ENCODE measurements at places on chromosomes 5 and 9.
A peak's percentile ranks its signal among the peaks of the same experiment; 100 is the strongest.

- peak; percentile 27 for DNase-seq
These were observed 932 bp downstream of the SLC12A2 start for GRCh38 chr5:128084228-128085167.

DNA sequence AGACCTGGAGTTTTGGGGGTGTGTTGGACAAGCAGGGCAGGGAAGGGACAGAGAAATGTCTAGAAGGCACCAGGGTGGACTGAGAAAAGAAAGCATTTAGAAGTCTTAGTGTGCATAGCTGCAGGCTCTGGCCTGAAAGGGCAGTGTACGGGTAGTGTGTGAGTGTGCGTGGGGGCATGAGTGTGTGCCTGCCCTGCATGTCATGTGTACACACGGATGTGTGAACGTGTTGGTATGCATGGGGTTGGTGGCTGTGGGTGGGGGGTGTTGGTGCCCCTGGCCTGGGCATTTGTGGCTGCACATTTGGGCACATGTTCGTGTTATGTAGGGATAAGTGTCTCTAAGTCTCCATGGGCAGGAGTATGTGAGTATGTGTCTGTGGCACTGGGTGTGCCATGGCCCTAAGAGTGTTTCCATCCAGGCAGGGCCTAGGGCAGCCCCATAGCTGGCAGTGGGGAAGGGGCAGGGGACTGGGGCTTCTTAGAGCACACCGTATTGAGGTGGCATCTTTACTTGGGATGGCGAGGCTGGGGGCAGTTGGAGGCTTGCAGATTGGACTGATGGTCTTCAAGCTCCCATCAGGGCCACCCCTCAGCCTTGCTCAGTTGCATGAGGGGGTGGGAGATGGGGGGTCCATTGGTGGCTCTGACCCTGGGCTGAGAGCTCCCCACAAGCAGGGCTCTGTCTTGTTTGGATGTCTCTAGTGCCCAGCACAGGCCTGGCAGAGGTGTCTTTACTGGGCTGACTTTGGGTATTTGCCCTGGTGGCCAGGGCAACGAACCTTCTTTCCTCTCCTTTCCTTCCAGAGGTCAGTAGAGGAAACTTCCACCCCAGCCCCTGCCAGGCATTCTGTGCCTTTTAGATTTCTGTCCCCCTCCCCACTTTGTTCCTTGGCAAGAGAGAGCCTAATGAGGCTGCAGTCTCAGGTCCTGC, 15.0 kb downstream of the PSD2 start:
- no peak for DNase-seq

- no peak for DNase-seq
These were observed 17.8 kb downstream of the DIMT1 start for GRCh38 chr5:62385816-62386400.

GRCh38 chr5:2217219-2217618, 334.5 kb upstream of the IRX4 start:
- DNase-seq = no peak

DNA sequence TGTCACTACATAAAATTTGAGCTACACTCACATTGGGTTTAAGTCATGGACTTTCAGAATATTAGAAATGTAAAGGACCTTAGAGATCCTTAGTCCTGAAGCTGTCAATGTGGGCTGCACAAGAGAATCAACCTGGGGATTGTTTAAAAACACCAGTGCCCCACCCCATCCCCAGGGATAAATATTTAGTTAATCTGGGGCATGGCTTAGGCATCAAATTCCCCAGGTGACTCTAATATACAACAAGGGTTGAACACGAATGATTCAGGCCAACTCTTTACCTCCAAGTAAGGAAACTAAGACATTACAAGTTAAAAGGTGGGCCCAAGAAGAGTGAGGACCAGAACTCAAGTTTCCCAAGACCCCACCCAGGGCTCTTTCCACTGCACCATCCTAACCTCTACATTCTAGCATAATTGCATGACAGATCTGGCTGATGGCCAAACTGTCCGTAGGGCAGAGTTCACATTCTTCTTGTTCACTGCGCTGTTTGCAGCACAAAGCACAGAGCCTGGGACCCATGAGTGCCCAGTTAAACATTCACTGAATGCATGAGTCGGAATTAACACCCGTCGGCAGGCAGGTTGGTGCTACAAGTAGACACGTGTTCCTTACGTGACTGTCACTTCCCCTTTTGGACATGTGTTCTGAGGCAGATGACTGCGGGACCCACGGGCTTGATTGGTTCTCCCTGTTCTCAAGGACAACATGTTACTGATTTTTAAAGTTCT, 25.2 kb downstream of the CYFIP2 start:
- no peak for DNase-seq

DNA sequence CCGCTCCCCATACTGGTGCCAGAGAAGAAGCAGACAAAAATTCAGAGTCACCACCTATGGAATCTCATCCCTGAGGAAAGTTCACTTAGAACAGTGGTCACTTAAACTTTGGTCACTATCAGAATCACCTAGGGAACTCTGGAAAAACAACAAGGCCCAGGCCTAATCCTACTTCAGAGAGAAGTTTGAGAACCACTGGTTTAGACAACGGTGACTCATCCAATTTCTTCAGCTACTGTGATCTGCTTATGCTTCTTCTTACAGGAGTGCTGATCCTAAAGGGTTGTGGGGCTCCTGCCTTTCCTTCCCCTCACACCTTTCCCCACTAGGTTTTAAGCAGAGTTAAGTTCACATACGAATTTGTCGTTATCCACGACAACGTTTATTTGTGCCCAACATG, 194.7 kb upstream of the KLF4 start:
- no peak for DNase-seq

DNA sequence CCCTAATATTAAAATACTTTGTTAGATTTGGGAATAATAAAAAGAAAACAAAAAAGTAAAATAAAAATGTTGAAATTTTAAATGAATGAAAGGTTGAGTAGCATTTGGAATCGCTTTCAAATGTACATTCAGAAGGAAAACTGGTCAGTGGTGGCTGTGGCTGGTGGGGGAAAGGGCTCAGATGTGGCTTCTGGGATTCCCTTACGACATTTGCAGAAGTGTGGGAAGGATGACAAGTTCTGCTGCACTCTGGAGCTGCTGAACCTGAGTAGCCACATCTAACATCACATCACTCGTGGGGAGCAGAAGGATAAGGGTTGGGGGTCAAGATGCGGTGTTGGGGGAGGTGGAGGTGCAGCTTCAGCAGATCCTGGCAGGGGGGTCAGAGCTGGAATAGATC, 25.6 kb upstream of the CAST start:
- DNase-seq = no peak

DNA sequence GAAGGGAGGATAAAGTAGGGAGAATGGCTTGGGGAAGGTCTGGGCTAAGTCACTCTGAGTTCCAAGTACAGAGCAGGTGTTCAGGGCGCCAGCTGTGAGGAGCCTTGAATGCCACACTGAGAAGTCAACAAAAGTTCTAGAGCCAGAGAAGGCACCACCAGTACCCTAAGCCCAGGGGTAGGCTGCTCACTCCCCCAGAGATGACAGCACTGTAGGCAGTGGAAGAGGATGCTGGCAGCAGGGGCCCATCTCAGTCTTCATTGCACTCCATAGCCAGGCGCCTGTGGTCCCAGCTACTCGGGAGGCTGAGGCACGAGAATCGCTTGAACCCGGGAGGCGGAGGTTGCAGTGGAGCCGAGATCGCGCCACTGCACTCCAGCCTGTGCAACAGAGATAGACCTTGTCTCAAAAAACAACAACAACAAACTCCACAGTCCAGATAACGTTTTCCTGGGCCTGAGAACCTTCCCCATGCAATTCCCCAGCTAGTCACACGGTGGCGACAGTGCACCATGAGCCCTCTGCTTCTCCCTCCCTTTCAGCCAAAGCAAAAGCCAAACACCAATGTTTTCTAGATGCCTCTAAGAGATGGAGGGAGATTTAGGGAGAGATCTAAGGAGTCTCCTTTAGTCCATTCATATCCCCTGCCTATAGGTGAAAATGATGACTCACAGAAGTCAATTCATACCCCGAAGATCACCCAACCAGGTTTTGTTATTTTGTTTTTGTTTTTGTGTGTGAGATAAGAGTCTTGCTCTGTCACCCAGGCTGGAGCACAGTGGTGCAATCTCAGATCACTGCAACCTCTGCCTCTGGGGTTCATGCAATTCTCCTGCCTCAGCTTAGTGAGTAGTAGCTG, 19.8 kb upstream of the NSD1 start:
- peak; percentile 94 for DNase-seq

- DNase-seq = no peak
These were observed 382.4 kb downstream of the CDK5RAP2 start for GRCh38 chr9:120197605-120198004.

DNA sequence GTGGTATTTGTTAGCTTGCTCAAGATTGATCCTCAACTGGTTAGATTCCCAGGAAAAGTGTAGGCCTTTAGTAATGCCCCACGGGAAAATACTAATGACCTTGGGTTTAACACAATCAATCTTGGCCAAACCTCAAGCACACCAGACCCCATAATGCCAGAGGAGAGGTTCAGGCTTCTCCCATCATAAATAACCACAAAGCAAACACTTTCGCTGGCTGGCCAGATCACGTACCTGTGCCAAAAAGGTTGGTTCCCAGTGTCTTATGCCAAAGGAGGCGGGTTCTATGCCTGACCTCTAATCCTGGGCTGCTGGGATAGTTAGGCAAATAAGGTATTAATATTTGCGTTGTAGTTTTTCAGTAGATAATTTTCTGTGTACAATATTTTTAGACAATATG, 379.2 kb upstream of the CDH18 start:
- DNase-seq = no peak

- no peak for DNase-seq
These were observed 1793.8 kb upstream of the WWC1 start for GRCh38 chr5:166497496-166498104.

- DNase-seq = no peak
These were observed 13.5 kb upstream of the BARX1 start for GRCh38 chr9:93968451-93969327.

DNA sequence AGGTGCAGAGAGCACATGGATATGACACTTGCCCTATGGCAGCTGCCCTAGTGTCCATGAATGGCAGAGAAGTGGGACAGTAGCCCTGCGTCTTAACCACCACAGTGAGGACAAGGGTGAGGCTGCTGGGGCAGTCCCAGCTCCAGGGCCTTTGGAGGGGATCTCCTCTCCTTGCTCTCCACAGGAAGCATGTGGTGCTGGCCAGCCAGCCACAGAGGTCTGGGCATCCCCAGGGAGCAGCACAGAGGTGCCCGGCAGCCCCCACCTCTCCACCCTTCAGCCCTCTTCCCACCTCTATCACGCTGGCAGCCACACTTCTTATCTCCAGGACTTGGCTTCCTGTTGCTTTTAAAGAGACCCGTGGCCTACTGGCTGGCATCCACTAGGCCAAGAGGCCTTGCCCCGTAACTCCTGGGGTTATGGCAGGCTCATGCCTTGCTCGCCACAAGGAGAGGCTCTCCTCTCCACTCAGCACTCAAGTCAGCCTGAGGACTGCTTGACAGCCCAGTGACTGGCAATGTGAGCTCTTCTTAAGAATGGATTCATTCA, 21.9 kb downstream of the CSF2 start:
- no peak for DNase-seq

- DNase-seq = no peak
These were observed 179.7 kb upstream of the FBXL17 start for GRCh38 chr5:108561416-108562204.

DNA sequence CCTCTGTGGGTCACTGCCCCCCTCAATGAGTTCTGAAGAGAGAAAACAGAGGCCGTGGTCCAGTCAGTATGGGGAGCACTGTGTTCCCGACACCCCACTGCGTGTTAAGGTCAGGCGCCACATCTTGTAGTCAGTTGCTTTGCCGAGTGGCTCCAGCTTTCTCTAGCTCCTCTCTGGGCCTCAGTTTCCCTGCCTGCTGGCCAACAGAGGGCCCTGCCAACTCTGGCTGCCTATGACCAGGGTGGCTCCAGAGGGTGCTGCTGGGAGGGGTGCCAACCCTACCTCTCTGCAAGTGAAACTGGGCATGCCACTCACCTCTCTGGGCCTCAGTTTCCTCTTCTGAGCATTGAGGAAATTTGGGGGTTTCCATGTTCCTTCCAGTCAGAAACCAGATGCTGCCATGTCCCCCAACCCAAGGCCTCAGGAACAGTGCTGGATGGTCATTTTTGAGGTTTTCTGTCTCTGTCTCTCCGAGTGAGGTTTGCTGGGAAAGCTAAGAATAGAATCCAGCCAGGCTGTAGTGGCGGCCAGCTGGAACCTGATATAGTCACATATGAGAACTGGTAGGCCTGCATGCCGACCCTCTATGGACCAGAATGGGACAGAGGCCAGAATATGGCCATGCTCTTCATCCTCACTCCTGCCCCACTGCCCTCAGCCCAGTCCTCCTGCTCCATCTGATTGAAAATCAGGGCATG, 132.1 kb downstream of the PHF2 start:
- DNase-seq = no peak

GRCh38 chr5:55577353-55578060, 42.7 kb upstream of the PLPP1 start:
- no peak for DNase-seq

DNA sequence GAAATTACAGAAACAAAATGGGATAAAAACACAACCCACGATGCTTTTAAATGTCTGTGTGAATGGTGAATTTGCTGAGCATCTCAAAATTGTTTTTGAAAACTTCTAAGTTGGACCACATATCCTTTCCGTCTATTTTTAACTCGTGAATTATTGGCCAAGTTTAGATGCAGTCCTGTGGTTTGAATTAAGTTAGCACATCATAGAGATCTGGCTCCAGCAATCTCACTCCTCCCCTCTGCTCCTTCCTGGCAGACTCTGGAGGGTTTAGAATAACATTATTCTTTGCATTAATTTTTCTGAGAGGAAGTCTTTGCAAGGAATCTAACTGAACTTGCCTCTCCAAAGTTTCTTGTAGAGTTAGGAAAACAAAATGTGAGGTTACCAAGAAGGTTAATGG, 14.5 kb upstream of the ANKRD55 start:
- DNase-seq = no peak

DNA sequence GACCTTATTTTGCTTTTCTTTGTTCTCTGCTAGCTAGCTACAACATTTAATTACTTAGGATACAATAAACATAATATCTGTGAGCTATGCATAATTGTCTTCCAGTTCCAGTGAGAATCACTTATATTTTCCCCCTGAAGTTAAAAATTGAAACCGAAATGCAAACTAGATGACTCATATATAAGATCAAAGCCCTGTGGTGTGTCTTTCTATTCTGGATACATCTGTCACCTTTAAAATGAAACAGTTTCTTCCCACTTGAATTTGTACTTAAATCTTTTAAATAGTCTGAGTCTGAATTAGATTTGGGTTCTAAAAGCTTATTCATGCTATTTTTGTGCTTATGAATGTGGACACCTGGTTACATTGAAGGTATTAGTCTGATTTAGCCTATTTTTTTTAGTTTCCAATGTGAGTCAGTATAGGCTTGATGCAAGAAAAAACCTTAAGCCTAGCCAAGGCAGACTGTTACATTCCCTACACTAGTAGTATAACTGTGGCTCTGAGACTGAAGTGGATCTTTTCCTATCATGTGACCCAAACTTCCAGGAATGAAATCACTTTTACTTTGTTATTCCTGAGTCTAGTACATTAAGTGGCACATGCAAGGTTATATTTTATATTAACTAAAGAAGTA, 703.5 kb upstream of the RGMB start:
- no peak for DNase-seq

DNA sequence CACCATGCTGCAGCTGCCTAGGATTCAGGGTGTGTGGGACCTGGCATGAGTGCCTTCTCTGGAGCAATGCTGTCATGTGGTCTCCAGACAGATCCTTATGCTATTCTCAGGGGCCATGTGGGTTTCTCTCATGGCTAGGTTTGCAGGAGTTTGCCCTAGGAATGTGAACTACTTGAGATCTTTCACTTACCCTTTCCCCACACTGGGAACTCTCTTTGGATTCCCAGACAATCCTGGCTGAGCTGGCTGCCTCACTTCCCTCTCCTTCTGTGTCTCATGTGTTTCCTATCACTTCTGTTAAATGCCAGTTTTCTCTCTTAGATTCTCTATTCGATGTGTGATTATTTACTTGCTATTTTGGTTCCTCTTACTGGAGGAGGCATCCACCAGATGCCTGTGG, 270.2 kb upstream of the RASA1 start:
- DNase-seq = no peak

Measured in erythroblast (primary cell).